Mesothelial cell of epicardium (in vitro differentiated cells): ENCODE measurements at places on chromosomes 5 and 9.

GRCh38 chr5:62720031-62720441, 141.4 kb downstream of the LRRC70 start:
- DNase-seq, result peak; percentile 39

DNA sequence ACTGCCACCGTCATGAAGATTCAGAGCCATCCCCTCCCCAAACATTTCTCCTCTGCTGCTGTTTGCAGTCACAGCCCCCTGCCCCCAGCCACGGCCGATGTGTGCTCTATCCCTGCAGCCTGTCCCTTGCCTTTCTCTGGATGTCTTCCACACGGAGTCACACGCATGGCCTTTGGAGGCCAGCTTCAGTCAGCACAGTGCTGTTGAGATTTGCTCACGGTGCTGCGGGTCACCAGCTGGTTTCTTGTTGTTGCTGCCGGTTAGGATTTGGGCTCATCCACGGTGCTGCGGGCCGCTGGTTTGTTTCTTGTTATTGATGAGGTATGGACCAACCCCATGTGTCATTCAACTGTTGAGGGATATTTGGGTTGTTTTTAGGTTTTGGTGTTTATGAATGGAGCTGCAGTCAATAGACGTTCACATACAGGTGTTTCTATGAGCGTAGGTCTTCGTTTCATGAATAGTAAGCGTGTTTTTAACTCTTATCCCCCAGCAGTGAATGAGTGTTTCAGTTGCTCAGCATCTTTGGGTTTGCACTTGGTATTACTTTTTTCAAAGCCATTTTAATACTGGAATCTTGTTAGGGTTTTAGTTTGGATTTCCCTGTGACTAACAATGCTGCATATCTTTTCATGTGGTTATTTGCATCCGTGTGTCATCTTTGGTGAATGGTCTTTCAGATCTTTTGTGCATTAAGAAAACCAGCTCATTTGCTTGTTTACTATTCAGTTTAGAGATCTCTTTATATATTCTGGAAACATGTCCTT, 57.6 kb downstream of the AHRR start:
- no peak for DNase-seq

GRCh38 chr9:18330401-18331309, 143.3 kb upstream of the ADAMTSL1 start:
- DNase-seq, result no peak

GRCh38 chr5:34487956-34488355, 168.2 kb upstream of the RAI14 start:
- no peak for DNase-seq

- DNase-seq, result no peak
Observed at GRCh38 chr5:89628876-89629635, 746.1 kb upstream of the MEF2C start.

DNA sequence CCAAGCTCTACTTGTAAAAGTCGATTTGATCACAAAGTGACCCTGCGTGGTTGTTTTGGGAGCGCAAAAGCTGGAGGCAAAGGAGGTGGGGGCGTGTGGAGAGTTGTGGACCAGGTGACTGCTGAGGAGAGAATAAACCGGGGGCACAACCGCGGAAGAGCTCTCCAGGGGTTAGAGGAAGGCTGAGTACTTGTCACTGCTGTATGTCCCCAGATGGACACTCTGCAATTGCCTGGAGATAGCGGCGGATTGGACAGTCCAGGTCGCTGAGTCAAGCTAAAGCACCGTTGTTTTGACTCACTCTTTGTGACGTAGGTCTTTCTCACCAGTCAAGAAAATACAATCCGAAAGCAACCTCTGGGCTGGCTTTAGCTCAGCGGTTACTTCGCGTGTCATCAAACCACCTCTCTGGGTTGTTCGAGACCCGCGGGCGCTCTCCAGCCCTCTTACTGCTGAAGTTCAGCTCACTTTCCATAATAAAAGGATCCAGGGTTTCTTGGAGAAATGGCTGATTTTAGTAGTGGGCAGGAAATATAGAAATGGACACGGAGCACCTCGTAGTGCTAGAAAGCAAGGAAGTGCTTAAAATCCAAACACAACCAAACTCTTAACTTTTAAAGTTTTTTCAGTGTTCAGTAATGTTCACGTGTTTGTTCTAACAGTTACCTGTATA, 25.7 kb downstream of the ZMAT2 start:
- peak; percentile 25 for DNase-seq

- no peak for DNase-seq
Observed at GRCh38 chr5:60541980-60542379, 158.0 kb downstream of the DEPDC1B start.

- no peak for DNase-seq
Observed at GRCh38 chr5:23591250-23591649, 83.8 kb downstream of the PRDM9 start.

- no peak for DNase-seq
Observed at GRCh38 chr5:89081360-89081759, 198.4 kb upstream of the MEF2C start.

GRCh38 chr9:87181670-87182069, 234.4 kb upstream of the GAS1 start:
- DNase-seq, result no peak

GRCh38 chr5:125065741-125066140, 319.3 kb upstream of the ZNF608 start:
- no peak for DNase-seq

DNA sequence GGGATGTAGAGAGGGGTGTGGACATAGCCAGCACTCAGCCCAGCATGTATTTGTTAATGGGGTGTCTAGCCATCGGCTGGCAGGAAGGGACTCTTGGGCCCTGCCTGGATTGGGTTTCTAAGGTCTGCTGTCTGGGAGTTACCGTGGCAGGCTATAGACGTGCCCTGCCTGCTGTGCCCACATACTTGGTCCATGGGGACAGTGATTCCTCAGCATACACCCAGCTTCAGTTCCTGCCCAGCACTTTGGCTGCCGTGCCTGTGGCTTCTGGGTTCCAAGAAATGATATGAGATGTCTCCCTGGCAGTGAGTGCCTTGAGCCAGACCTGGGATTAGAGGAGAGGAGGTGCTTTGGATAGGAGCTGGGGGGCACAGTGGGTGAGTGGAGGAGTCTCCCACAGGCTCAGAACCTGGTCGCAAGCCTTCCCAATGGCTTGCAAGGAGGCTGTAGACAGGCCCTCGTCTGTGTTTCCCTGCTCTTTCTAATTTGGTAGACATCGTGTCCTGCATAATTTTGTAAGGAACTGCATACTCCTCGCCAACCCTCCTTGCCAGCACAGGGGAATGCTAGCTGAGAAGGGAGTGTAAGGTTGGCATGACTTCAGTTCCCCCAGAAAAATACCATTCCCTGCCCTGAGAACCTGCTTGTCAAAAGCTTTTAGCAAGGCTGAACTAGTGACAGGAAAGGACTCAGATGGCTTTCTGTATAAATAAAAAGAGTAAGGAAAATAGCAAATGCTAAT, 287.9 kb downstream of the ZSWIM6 start:
- DNase-seq, result no peak

DNA sequence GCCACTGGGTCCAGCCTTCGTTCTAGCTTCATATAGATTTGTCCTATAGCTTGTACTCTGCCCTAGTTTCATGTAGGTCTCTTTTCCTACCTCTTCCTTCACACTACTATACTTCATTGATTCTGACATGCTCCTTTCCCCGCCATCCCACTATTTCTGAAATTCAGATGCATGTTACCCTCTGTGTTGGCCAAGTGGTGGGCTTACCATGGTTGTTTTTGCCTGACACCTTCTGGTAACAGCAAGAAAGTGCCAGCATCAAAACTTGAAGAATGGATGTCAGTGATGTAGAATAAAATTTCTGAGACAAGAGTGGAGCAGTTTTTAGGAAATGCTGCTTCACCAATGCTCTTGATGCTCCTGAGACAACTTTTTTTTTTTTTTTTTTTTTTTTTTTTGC, 19.5 kb upstream of the SERINC5 start:
- DNase-seq, result no peak

GRCh38 chr9:111730937-111731567, 63.7 kb downstream of the SHOC1 start:
- DNase-seq, result no peak

DNA sequence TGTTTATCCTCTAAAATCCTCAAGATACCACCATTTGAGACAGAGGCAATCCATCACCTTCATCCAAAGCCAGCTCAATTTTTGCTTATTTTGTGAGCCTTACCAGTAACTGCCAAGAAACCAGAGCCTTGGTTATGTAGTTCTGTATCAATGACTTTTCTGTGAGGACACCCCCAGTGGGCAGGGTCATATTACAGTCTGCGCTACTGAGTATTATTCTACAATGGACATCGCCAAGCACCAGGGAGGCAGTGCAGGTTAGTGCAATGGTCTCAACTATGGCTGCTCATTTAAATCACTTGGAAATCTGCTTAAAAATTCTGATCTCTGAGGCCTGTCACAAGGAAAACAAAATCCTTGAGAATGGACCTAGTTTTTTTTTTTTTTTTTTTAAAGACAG, 90.5 kb upstream of the NIPAL4 start:
- DNase-seq, result no peak

DNA sequence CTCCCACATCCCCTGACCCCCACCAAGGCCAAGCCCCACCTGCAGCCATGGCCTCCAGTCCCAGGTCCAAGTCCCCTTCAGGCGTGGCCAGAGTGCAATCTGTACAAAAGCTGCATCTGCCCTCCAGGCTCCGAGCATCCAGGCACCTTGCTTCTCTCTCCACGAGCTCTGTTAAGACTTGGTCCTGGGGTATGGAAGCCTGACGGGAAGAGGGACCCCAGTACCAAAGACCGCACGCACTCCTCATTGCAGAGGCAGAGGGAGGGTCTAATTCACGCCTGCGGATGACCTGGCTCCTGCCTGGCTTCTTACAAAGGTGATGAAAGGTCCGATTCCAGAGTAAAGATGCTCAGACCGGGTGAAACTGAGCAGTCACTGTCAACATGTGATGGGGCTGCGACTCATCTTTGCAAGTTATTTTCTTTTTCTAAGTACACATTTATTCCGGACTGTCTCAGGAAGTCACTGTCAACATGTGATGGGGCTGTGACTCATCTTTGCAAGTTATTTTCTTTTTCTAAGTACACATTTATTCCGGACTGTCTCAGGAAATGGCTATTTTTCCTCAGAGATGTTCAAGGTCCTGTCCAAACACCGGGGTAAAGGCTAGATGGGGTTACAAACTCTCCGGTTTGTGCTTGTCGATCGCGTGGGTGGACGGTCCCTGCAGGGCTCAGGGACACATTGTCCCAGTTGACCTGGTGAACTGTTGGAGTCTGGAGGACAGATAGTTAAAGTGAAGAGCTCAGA, 252.0 kb upstream of the IRX4 start:
- no peak for DNase-seq

DNA sequence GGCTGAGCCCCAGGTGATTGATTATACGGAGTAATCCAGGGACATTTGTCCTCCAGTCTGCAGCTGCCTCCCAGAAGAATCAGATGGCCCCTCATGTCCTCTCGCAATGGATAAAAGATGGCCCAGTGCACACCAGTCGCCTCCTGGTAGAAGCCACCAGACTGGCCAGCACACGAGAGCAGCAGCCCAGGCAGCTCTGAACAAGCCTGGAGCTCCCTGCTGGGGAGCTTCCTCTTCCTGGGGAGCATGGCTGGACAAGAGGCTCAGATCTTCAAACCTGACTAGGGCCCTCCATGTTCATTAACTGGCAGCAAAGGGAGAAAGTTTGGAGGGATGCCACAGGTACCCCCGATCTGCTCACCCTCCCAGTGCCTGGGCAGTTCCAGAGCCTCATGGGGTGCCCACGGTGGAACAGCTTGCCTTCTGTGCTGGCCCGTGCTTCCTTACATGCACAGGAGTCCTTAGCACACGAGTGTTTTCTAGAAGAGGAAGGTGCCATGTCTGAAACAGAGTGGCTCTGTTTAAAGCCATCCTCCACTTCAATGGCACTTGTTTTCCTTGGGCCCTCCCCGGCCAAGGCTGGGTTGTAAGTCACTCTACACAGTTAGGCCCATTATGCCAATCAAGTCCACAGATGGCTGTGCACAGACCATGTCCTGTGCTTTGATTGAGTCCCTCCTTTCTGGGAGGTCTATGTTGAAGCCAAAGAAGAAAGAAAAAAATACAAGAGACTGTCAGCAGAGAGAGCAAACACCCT, 75.6 kb downstream of the PRRT1B start:
- no peak for DNase-seq

- DNase-seq, result no peak
Observed at GRCh38 chr9:136160995-136161610, 42.4 kb upstream of the TMEM250 start.

DNA sequence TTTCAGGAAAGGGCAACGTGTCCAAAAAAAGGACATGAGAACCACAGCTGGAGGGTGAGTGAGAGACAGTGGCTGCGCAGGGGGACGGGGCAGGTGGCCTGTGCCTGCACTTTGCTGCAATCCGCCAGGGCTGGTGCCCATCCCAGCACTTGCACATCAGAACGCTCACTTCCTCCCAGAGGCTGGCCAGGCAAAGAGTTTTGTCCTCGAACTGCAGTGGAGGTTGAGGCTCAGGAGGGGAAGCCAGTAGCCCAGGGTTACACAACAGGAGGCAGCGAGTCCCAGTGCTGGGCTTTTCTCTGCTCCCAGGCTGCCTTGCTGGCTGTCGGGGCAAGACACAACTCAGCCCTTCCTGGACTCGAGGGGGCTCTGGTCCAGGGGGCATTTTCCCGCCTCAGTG, 33.1 kb downstream of the CRB2 start:
- no peak for DNase-seq

- peak; percentile 32 for DNase-seq
Observed at GRCh38 chr5:14144586-14145434, 1.7 kb downstream of the TRIO start.

DNA sequence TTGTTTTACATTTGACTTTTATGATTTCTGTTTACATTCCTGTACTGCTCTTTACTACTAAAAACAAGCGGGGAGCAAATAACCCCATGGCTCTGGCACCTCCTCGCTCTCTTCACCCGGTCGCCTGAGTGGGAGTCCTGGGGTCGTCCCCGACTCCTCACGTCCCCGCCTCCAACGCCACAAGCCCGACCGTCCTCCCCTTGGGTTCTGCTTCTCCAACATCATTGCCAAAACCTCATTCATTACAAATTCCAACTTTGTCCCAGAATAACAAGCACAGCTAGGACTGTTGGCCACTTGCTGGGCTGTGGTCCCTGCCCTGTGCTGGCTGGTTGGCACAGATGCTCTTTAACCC, 35.1 kb downstream of the MRPL36 start:
- DNase-seq, result peak; percentile 34

DNA sequence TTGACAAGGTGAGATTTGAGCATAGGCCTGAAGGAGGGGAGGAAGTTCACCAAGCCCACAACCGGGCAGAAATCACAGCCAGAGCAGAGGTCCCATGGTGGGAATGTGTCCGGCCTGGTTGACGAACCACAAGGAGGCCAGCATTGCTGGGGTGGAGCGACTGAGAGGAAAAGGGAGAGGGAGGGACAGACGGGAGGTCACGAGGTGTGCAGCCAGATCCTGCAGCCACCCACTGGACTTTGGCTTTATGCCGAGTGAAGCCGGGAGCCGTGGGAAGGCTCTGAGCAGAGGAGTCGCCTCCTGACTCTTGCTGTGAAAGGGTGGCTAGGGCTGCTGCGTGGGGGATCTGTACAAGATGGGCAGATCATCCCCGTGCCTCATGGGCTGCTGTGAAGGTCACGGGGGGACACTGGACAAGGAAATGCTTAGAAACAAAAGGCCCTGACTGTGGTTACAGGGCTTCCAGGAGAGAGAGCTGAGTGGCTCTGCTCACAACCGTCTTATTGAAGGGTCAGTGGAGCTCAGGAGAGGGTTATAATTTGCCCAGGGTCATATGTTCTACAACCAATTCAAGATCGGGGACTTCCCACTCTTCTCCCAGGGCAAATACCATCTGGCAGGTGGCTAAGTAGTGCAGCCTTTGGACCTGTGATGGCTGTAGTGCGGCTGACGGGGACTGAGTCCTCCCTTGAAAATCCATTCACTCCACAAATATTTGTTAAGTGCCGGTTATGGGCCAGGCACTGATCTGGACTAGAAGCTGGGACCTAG, 15.6 kb upstream of the CD74 start:
- no peak for DNase-seq
